ENCODE measurements at places on chromosomes 13 and 19.
A peak's percentile ranks its signal among the peaks of the same experiment; 100 is the strongest.

DNA sequence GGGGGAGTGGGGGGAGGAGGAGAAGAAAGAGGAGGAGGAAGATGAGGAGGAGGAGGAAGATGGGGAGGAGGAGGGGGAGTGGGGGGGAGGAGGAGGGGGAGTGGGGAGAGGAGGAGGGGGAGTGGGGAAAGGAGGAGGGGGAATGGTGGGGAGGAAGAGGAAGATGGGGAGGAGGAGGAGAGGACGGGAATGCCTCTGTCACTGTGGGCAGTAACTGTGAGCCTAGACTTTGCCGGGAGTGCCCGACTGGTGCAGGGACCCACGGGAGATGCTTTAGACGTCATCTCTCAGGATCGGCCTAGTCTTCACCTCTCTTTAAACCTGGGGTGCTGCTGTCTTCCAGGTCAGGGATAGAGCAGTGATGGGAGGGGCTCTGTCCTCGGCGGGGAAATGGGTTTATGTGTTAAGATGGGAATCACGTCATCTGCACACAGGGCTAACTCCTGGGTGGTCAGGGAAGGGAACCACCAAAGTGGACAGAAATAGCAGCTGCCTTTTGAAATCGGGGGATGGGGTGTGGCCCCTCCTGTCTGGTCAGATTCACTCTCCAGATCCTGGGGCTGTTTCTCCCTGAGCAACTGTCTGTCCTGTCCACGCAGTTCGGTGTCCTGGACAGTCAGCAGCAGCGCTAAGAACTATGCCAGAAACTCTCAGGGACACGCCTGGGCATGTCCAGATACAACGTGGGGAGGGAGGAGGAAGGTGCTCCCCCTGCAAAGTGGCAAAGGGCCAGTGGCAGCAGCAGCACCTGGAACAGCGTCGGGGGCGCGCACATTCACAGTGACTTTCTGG, 26.9 kb downstream of the GAS6 start:
- peak; percentile 53 for DNase-seq

GRCh38 chr19:39208175-39208795, 4.2 kb upstream of the SYCN start:
- no peak for DNase-seq

DNA sequence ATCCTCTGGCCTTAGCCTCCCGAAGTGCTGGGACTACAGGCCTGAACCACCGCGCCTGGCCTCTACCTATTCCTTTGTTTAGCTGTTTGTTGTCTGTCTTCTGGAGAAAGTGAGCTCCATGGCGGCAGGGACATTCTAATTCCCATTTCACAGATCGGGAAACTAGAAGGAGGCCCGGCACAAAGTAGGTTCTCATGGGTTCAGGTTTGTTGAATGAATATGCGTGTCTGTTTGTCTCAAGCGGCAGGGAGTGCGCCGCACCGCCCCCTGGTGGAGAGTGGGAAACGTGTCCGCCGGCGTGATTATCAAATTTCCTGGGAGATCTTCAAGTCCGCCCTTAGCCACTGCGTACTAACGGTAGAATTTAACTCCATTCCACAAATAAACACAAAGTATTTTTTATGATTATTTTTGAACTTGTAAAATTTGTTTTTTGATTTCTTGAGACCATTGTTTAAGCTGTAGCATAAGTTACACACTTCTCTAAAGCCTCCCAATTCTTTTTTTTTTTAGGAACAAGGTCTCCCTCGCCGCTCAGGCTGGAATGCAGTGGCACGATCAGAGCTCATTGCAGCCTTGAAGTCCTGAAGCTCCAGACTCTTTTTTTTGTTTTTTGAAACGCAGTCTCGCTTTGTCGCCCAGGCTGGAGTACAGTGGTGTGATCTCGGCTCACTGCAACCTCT, 8.9 kb upstream of the CCDC9 start:
- DNase-seq: peak; percentile 86

DNA sequence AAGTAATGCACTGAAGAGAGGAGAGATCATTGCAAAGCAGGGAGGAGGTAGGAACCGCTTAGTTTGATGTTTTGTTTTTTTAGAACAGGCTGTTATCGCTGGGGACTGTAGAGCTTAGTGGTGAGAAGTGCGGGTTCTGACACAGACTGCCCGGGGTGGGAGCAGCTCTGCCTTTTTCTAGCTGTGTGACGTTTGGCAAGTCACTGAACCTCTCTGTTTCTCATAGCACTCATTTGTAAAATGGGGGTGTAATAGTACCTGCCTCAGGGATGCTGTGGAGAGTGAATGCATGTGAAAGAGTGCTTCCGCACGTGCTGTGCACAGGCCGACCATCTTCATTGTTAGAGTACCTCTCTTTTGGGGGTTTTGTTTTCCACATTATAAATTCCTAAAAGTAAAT, 19.3 kb downstream of the PRAM1 start:
- no peak for DNase-seq

- no peak for DNase-seq
Observed at GRCh38 chr13:113489171-113489548, 1.4 kb downstream of the DCUN1D2 start.

DNA sequence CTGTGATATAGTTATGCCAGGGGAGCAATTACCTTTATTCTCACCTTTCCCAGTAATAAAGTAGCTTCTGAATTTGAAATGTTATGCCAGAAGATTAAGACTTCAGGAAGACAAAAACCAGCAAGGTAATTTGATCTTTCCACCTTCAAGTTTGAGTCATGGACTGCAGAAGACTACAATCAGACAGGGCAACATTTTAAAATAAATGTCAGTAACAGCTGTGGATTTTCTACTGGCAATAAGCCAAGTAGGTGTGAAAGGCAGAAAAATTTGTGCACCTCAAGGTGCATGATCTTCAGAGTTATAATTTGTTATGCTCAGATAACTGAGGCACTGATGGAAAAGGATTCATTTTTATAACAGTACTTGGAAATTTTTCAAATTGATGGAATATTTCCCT, 54.9 kb downstream of the SLITRK1 start:
- DNase-seq: no peak

DNA sequence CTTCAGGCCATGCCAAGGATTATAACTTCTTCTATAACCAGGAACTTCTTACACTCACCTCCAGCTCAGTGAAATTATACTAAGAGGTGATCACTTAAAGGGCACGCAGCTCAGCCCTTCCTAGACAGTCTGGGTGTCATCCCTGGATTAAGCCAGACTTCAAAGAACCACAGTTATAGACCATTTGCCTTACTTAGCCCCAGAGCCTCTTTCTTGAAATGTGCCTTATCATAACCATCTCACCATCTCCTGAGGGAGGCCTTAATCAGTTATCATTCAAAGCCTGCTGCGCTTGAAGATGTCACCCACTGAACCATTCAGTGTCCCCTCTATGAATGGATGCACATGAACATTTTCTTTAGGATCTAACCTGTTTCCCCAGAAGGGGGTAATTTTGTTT, 10.1 kb upstream of the DHRS12 start:
- DNase-seq: no peak

DNA sequence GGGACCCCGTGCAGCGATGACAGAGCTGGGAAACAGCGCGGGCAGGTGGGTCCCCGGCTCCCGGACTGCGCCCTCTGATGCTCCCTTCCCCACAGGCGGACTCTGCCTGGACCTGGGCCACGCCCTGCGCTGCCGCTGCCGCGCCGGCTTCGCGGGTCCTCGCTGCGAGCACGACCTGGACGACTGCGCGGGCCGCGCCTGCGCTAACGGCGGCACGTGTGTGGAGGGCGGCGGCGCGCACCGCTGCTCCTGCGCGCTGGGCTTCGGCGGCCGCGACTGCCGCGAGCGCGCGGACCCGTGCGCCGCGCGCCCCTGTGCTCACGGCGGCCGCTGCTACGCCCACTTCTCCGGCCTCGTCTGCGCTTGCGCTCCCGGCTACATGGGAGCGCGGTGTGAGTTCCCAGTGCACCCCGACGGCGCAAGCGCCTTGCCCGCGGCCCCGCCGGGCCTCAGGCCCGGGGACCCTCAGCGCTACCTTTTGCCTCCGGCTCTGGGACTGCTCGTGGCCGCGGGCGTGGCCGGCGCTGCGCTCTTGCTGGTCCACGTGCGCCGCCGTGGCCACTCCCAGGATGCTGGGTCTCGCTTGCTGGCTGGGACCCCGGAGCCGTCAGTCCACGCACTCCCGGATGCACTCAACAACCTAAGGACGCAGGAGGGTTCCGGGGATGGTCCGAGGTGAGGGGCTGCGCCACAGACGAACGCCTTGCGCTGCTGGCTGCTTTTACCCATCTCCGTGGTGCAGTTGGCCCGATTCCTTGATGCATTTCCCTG, 7.8 kb upstream of the SELENOV start:
- DNase-seq: peak; percentile 26

GRCh38 chr19:52735734-52736133, 890 bp upstream of the ZNF611 start:
- peak; percentile 38 for DNase-seq

GRCh38 chr13:26727633-26728032, 33.0 kb downstream of the GPR12 start:
- no peak for DNase-seq

- no peak for DNase-seq
Observed at GRCh38 chr13:93502987-93503615, 276.5 kb downstream of the GPC6 start.

- DNase-seq: no peak
Observed at GRCh38 chr13:82010780-82011179, 1669.9 kb upstream of the SPRY2 start.

DNA sequence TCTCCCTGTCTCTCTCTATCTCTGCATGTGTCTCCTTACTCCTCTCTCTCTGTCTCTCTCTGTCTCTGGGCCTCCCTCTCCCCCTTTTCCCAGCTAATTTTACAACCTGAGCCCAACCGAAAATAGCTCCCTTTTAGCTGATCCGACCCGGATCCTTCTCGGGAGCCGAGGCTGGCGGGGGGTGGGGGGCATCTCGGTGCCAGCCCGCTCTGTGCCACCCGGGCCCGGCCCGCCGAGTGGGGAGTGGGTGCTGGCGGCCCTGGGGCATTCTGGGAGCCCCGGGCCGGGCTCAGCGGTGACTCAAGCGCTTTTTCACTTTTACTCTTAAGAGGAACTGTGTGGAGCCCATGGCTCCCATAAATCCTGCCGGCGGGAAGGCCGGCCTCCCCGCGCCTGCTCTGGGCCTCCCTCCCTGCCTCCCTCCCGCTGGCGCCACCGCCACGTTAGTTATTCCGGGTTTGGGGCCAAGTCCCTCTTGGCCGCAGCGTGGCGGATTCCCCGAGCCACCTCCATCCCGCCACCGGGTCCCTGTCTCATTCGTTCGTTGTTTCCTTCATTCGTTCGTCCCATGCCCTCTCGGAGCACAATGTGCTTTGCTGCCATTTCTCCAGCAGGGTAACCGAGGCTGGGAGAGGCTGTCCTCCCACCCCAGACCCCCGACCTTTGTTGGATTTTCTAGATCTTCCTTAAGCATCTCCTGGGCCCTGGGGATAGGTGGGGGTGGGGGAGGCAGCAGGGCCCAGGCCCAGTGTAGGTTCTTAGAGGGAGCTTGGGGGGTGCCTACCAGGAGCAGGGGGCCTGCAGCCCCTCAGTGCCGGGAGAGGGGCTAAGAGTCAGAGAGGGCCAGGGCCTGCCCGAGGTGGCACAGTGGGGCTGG, 3.2 kb downstream of the NFIC start:
- peak; percentile 47 for DNase-seq

- no peak for DNase-seq
Observed at GRCh38 chr13:62357887-62358645, 942.4 kb upstream of the PCDH20 start.

DNA sequence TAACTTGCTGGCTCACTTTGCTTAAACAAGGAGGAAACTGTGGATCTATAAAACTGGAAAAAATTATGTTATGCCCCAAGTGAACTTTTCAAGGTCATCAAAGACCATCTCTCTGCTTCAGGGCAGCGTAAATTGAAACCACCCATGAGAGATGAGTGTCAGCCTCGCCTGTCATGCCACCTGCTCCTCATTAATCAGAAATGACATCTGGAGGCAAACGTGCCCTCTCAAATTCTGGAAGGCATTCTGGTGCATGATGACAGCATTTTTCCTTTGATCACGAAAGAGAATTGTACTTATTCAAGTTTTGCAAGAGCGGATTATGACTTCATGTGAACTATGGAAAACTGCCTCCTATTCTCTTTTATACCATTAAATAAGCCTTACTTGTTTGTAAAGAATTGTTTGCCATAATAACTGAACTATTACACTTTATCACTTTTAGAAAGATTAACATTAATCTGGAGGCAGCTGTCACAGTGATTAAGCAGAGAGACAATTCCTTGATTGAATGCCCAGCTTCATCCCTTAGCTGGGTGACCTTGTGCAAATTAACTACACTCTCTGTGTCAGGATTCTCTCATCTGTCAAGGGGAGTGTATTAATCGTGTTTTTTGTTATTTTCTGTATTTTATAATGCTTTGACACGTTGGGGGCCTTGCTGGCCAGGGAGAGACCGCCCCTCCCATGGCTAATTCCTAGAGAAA, 17.0 kb upstream of the SACS start:
- no peak for DNase-seq

DNA sequence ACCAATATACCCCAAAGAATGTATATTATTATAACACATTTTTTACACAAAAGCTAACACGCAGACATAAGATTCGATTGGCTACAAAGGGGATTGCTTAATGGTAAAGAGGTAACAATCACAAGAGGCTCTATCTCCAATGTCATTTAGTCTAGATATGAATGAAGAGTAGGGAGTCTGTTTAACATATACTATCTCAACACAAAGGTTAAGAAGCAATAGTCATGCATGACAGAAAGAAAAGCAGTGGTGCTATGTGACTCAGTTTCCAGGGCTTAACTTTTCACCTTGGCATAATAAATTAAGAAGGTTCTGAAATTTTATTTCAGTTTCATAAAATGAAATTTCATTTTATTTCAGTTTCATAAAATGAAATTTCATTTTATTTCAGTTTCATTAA, 33.3 kb downstream of the UFM1 start:
- no peak for DNase-seq

- DNase-seq: peak; percentile 90
Observed at GRCh38 chr19:46951171-46951986, 68.3 kb upstream of the NPAS1 start.

DNA sequence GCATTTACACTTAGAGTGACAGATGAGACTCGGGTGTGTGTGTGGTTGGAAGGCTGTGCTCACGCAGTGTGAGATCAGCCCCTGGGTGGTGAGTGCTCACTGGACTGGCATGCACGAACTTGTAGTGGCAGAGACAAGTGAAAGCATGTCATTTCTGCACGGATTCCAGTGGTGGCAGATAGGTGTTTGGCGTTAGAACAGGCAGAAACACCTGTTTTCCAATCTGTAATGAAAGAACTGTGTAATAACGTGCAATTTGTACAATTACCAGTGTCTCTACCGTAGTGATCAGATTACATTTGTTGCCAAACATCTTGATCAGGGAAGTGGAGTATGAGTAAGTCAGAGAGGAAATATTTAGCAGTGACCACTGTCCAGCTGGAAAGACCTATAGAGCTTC, 8.2 kb downstream of the LAMP1 start:
- no peak for DNase-seq

All from colonic mucosa (tissue), 4 donors.